A549 treated with Hydrocortisone at 1 μM for 4 hours (cell line): ENCODE measurements at places on chromosomes 4 and X. TPM values are rescaled to one million over a fixed set of nuclear protein-coding genes. Genes with fewer than 3 reads are reported as not detected.

FOXP3 gene
- total RNA-seq = 0.07 to 0.13 TPM (median 0.08 TPM) in 5 replicates

NXF2 gene
- not detected in 5 replicates for total RNA-seq

DNAAF6 gene
- not detected in 5 replicates for total RNA-seq

H2AZ1 gene
- 630 to 680 TPM (median 649 TPM) in 5 replicates for total RNA-seq

FAT4 gene
- 1.3 to 3.0 TPM (median 1.8 TPM) in 5 replicates for total RNA-seq

ZNF157 gene
- total RNA-seq = 0.05 TPM in 1 of 5 replicates, not detected in the others

IL15 gene
- total RNA-seq = 11.6 to 15.4 TPM (median 13.9 TPM) in 5 replicates

NIPAL1 gene
- 0.45 to 0.77 TPM (median 0.62 TPM) in 5 replicates for total RNA-seq

DYNLT3 gene
- total RNA-seq = 13.5 to 21.3 TPM (median 14.7 TPM) in 5 replicates

VCX3B gene
- not detected in 5 replicates for total RNA-seq

COL25A1 gene
- not detected in 5 replicates for total RNA-seq

GABRQ gene
- 0.13 to 0.23 TPM (median 0.20 TPM) in 5 replicates for total RNA-seq
